ENCODE measurements at places on chromosomes 12 and 14. TPM values are rescaled to one million over a fixed set of nuclear protein-coding genes. Genes with fewer than 3 reads are reported as not detected.

FAM90A1 gene
- 0.21 TPM for total RNA-seq

CLEC4E gene
- total RNA-seq: 0.09 TPM

ZNF705A gene
- not detected for total RNA-seq

INHBC gene
- total RNA-seq: not detected

Data from A549 treated with Hydrocortisone at 1 μM for 4 hours (cell line).